ENCODE measurements at places on chromosomes 7 and 10.

DNA sequence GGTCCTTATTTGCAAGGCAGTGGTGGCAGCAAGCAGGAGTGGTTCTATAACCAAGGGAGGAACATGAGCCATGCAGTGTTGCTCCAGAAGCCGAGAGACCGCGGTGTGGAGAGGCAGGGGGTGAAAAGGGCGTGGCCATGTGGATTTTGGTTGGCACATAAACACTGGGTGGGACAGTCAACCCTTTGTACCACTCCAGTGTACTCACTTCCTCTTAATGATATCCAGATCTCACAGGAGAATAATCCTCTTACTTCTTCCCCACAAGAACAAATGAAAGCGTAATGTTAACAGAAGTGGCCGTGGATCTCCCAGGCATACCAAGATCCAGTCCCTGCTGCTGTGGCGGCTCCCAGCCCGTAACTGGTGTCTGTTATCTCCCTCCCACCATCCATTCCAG, 42.4 kb downstream of the XRCC2 start:
- DNase-seq = no peak

- no peak for DNase-seq
Measured at GRCh38 chr7:117478836-117479224, 995 bp upstream of the CFTR start.

DNA sequence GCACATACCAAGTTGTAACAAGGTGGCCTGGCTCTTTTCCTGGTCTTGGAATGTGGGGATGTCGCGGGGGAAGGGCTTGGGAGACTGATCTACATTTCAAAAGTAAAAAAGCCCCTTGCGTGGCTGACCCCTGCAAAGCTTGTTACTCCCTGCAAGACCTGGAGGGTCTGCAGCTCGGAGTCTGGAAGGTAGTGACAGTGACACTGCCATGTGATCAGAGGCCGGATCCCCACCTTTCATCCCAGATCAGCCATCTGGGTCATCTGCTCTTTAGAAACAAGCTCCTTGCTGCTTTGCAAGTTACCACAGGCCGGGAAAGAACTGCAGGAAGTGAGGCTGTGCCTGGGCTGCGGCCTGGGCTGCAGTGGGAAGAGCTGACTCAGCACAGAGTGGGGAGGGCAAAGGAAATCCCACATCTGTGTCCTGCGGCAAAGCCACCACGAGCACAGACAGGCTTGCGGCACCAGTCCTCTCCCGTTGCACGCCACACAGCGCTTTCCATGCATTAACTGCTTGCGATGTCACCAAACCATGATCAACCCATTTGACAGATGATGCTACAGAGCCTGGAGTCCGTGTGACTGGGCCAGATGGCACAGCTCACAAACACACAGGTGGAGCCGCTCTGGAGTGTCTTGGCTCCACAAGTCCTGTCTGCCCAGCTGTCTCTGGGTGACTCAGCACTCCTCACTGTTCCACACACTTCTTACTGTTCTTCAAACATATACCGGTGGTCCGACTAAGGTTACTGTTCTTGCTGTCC, 97.7 kb downstream of the SH3PXD2A start:
- no peak for DNase-seq

- no peak for DNase-seq
Measured at GRCh38 chr7:132083126-132083525, 493.1 kb downstream of the PLXNA4 start.

- DNase-seq = no peak
Measured at GRCh38 chr10:2979306-2979705, 88.0 kb upstream of the PFKP start.

DNA sequence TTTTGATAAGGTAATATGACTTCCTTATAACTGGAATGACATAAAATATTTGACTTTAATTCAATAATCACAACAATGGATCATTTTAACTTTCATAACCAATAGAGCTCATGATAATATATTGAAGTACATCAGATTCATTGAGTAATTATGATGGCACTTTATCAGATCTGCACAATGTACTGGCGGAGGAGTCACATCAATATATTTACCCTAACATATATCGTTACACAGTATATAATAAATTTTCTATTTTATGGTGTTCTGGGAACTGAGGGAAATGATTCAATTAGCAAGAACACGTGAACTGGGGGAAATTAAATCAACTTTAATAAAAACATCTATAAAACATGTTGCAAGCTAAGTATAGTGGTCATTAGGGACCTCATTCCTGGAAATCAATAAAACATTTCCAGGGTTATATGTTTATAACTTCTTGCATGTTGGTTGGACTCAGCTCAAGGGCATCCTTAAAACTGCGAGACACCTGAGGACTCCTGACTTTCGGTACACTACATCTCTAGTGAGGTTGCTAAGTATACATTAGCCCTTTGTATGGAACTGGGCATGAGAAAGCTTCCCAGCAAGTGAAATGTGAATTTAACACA, 254.0 kb downstream of the KCND2 start:
- DNase-seq = no peak

DNA sequence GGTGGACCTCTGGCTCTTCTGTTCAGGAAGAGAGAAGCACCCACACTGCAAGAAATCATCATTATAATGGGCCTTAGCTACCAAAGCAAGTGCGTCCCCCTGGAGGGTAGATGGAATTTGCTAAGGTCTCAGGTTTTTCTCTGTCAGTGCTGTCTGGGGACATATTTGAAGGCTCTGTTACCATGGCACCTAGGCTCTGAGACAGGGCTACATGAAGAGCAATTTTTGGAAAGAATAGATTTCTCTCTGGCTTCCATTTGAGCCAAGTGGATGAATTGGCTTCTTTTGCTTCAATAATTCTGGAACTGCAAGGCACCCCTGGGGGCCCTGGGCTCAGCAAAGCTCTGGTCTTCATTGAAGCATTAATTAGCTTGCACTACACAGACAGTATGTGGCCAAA, 349.1 kb upstream of the GALNT17 start:
- DNase-seq = no peak

- DNase-seq = no peak
Measured at GRCh38 chr7:54060643-54061042, 481.5 kb upstream of the VSTM2A start.

DNA sequence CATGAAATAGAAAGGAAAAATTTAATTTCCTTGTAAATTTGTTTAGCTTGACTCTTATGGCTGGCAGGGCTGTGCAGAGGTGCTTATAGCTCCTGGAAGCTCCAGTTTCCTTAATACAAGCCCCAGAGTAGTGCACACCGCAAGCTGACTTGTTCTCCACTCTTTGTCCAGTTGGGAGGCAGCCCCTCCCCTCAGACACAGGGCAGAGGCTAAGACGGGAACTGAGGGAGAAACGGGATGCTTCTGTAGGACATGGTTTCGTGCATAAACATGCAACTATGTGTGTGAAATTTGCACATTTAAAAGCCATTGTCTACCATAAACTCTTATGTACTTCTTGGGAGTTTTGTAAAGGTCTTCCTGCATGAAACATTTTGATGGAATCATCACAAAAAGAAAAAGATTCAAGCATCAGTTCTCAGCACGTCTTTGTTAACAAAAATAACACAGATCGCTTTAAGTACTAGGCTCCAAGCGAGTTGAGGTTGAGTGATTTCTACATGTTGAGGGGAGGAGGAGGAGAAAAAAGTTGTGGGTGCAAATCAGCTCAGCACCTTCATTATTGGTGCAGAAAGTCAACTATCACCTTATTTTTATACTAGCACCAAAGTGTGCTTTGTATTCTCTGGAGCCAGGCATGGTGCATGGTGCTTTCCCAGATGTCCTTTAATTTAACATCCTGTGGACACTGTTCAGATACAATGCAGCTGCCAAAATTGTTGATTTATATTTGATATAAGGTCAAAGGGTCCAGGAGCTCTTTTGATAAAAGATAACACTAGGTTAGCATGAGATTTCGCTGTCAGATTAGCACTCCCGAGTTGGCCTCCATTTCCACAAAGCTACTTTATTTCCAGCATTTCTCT, 124.5 kb downstream of the CHN2 start:
- no peak for DNase-seq

GRCh38 chr7:70480927-70481569, 650.9 kb upstream of the GALNT17 start:
- no peak for DNase-seq

DNA sequence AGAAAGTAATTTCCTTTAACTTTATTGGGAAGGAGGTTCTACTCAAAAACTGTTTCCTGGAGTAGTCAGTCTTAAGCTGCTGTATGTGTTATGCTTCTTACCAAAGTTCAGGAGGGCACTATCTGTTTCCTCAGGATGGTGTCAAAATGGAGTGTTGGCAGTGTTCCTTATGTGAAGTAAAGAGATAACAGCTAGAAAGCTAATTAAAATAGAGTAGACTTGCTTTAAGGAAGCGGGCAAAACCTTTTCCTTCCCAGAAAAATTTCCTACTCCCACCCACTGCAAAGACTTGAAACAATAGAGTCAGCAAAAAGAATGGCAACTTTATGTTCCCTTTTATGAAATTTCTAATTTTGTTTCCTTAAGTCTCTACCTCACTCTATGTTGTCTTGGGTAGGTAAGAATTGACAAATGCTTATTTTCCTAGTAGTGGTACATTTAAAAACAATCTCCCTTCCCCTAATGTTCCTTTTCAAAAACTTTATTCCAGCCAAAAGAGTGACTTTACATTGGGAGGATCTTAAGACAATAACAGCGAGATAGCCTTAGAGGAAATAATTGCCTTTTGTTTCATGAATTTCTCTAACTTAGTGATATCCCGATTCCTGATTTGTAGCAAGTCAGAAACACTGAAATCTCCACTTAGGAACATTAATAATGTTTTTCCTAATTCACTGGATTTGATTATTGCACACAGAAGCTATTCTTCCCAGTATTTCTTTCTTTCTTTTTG, 26.5 kb upstream of the ENTPD1 start:
- DNase-seq = no peak

GRCh38 chr7:27169658-27170425, 4.3 kb downstream of the HOXA10 start:
- DNase-seq = no peak

DNA sequence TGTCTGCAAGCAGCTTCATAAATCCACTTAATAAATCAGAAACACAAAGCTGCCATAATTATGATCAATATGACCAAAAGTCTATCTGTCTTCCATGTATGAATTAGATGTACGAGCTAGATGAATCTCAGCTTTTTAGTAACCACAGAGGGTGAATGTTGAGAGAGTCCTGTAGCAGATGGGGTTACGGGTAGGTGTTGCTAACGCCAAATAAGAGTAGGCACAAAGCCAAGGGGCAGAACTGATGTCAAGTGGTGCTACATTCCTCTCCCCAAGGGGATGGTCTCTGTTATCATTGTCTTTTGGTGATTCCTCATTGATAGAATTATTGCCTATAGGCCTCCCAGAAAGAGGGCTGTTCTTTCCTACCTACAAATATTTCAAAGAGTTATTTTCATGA, 257.8 kb downstream of the PCLO start:
- DNase-seq = no peak

GRCh38 chr7:311131-311680, 21.2 kb downstream of the FOXL3 start:
- no peak for DNase-seq

- no peak for DNase-seq
Measured at GRCh38 chr10:49242604-49243003, 54.4 kb upstream of the TMEM273 start.

- no peak for DNase-seq
Measured at GRCh38 chr10:84588971-84589370, 260.6 kb downstream of the CCSER2 start.

DNA sequence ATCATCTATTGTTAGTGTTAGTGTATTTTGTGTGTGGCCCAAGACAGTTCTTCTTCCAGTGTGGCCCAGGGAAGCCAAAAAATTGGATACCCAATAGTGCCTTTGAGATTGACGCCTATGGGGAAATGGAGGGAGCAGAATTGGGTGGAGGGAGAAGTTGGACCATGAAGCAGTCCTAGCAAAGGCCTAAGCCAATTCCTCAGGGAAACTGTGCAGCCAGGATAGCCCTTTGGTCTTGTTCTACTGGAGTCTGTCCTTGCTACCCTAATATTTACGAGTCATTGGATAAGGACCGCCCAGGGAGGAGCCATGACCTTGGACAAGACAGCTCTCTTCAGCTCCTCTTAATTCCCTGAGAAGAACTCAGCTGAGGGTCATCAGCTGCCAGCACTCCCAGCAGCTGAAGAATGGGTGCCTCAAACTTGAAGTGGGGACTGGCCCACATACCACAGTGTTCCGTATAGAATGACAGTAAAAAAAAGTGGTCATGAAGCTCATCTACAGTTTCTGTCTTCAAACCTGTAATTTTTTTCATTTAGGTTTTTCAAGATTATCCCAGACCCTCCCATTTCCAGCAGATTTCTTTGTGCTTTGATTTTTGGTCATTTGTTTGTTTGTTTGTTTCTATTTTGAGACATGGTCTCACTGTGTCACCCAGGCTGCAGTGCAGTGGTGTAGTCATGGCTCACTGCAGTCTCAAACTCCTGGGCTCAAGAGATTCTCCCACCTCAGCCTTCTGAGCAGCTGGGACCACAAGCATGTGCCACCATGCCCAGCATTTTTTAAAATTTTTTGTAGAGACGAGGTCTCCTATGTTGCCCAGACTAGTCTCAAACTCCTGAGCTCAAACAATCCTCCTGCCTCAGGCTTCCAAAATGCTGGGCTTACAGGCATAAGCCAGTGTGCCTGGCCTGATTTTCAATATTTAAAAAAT, 81.2 kb downstream of the C1GALT1 start:
- no peak for DNase-seq

DNA sequence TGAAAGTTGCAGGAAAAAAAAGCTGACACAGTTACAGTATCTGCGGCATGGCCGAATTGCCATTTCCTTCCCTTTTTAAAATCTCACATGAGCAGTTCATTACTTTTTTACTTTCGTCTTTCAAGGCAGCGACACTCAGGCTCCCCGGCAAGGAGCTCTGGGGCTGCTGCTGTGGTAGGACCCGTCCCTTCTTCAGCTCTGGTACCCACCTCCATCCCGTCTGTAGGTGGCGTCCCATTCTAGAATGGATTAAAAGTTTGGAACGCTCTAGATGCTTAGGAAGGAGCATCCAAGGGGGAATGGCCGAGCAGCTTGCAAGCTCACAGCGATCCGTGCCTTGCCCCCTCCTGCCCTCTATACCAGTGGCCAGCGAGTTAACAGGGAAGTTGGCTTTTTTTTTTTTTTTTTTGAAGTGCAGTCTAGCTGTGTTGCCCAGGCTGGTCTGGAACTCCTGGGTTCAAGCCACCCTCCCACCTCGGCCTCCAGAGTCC, 22.8 kb upstream of the TTYH3 start:
- DNase-seq = no peak

GRCh38 chr7:117066668-117067067, 113.4 kb downstream of the ST7 start:
- DNase-seq = no peak

- no peak for DNase-seq
Measured at GRCh38 chr7:52311886-52312285, 723.5 kb upstream of the POM121L12 start.

GRCh38 chr10:125880719-125881118, 373 bp downstream of the DHX32 start:
- no peak for DNase-seq

DNA sequence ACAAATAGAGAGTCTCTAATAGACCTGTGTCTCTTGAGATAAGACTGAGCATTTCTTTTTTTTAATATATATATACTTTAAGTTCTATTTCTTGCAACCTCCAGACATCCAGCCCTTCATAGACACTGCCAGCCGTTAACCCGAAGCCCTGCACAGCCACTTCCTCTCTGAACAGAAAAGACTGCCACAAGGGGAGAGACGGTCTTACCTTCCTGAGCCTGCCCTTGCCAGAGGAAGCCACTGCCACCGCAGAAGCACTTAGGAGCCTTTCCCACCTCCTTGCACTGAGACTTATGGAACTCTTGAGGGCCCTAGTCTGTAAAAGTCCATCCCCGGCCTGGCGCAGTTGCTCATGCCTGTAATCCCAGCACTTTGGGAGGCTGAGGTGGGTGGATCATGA, 31.8 kb upstream of the PRSS1 start:
- DNase-seq = no peak
